Melanocyte of skin (primary cell): ENCODE measurements at places on chromosomes 5 and 9. TPM values are rescaled to one million over a fixed set of nuclear protein-coding genes. Genes with fewer than 3 reads are reported as not detected.

Gene GRXCR2
- total RNA-seq: not detected in 2 replicates

Gene SLIT3
- under 0.01 and 0.46 TPM in 2 replicates for total RNA-seq

Gene PLK2
- total RNA-seq: 105 and 292 TPM in 2 replicates

Gene SLC25A2
- total RNA-seq: not detected in 2 replicates

Gene FGF10
- not detected in 2 replicates for total RNA-seq

Gene GPR151
- total RNA-seq: not detected in 2 replicates

Gene FAM169A
- 0.46 and 1.00 TPM in 2 replicates for total RNA-seq

Gene CSF2
- total RNA-seq: not detected in 2 replicates

Gene IL5
- not detected in 2 replicates for total RNA-seq

Gene SHISAL2B
- total RNA-seq: not detected in 2 replicates

Gene ARHGEF28
- 4.5 and 12.0 TPM in 2 replicates for total RNA-seq

Gene PCDHGB5
- total RNA-seq: 8.7 and 12.5 TPM in 2 replicates

Gene POLK
- total RNA-seq: 32.3 and 53.1 TPM in 2 replicates

Gene PIGO
- 24.1 and 25.1 TPM in 2 replicates for total RNA-seq

Gene SMIM33
- total RNA-seq: under 0.01 TPM in 1 of 2 replicates, not detected in the other

Gene MTRR
- 56.3 and 67.1 TPM in 2 replicates for total RNA-seq

Gene CCNI2
- not detected in 2 replicates for total RNA-seq

Gene PRRT1B
- total RNA-seq: not detected in 2 replicates

Gene HAUS6
- total RNA-seq: 24.4 and 29.4 TPM in 2 replicates

Gene CCDC192
- not detected in 2 replicates for total RNA-seq

Gene MINAR2
- total RNA-seq: not detected in 2 replicates

Gene CCDC171
- total RNA-seq: 3.1 and 9.0 TPM in 2 replicates

Gene OR1J2
- total RNA-seq: not detected in 2 replicates

Gene UBE2QL1
- total RNA-seq: under 0.01 TPM in 1 of 2 replicates, not detected in the other

Gene ATOX1
- 220 and 246 TPM in 2 replicates for total RNA-seq

Gene SKIC3
- total RNA-seq: 106 and 176 TPM in 2 replicates

Gene CER1
- not detected in 2 replicates for total RNA-seq

Gene RNF180
- total RNA-seq: 6.2 TPM in 2 replicates

Gene PCBD2
- total RNA-seq: 3.1 and 4.4 TPM in 2 replicates

Gene PTPRD
- under 0.01 TPM in 1 of 2 replicates, not detected in the other for total RNA-seq

Gene RASGRF2
- total RNA-seq: under 0.01 and 0.36 TPM in 2 replicates

Gene WDR31
- total RNA-seq: 1.00 and 1.5 TPM in 2 replicates

Gene C6
- total RNA-seq: not detected in 2 replicates

Gene PFN3
- total RNA-seq: not detected in 2 replicates

Gene CCDC183
- 0.69 TPM in 1 of 2 replicates, not detected in the other for total RNA-seq

Gene GPRIN1
- 14.3 and 17.7 TPM in 2 replicates for total RNA-seq

Gene C5orf58
- total RNA-seq: 4.6 TPM in 1 of 2 replicates, not detected in the other

Gene C9orf50
- not detected in 2 replicates for total RNA-seq

Gene ADAMTS12
- total RNA-seq: 0.93 and 1.00 TPM in 2 replicates

Gene EPB41L4B
- under 0.01 and 0.36 TPM in 2 replicates for total RNA-seq

Gene DIRAS2
- under 0.01 TPM in 1 of 2 replicates, not detected in the other for total RNA-seq

Gene DOCK2
- 2.2 and 3.0 TPM in 2 replicates for total RNA-seq

Gene PCDHA3
- total RNA-seq: under 0.01 TPM in 1 of 2 replicates, not detected in the other
